ENCODE measurements at places on chromosomes 2 and 18.

DNA sequence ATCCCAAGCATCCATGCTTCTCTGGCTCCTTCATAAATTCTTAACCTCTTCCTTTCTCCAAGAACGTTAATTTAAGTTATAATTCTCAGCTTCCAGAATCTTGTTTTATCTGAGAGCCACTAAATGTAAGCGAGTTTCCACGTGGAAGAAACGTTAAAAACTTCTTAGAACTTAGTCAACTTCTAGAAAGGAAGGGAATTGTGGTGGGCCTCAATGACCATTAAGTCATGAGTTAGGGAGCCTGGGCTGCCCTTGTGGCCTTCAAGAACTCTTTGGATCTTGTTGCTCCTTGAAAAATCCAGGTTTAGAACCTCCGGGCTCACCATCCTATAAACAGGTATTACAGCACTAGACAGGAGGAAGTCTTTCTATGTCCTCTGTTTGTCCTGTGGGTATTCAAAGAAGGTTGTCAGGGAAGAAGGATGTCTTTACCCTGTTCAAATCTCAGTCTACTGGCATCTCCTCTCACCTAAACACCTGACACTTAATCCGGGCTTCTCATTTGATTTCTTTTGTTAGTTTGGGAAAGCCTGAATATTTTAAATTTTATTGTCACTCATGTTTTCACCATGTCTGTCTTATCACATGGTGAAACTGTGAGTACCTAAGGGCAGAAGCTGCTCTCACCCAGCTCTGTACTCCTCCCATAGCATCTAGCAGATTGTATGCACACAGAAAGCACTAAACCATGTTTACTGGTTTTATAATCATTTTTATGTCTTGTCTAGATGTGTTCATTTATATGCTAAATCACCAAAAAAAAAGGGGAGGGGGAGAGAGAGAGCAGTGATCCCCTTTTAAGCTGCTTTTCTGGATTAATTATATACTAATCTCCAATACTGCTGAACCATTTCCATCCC is 6.3 kb downstream of the RND3 start:
- no peak for DNase-seq

DNA sequence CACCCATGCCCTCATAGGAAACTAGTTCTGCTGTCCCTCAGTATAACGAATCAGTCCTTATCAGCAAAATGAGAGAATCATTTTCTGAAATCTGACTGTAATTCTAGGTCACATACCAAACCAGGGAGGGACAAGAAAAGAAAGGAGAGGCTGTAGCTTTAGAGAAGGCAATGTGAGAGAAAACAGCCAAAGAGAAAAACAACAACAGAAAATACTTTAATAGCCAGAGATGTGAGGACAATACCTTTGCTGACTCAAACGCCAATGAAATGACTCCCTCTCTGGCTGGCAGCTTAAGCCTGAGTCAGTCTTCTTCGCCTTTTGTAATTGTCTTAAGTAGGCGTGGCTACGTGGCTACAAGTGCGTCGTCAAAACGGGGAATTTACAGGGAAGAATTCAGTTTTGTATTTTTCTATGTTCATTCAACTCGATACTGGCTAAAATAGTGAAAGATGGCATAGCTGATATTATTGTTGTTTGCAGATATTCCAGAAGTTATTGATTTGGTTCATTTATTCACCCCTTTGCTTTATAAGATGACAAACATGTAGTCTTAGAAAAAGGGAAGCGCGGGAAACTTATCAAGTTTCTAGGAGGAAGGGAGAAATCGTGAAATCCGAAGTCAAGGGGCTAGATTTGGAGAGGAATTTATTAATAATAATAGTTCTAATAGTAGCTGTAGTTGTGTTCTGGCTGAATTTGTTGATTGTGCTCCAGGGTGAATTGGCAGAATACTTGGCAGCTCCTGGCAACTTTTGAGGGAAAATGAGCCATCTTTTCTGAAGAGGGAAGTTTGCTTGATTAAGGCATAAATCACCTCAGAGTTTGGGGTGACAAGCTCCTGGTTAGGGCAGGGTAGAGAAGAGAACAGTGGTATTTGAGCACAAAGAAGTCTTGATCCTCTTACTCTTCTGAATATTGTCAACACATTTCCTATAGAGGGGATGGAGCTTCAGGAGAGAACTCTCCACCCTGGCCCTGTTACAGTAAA is at the start of gene IL1A:
Gene IL1A (minus strand): TSS at position 295 of the 991 bp plus-strand sequence. CDS start 723 bp downstream, outside the sequence.
- DNase-seq: no peak

- no peak for DNase-seq
Measured at GRCh38 chr2:173667014-173667413, 298.2 kb downstream of the SP3 start.

DNA sequence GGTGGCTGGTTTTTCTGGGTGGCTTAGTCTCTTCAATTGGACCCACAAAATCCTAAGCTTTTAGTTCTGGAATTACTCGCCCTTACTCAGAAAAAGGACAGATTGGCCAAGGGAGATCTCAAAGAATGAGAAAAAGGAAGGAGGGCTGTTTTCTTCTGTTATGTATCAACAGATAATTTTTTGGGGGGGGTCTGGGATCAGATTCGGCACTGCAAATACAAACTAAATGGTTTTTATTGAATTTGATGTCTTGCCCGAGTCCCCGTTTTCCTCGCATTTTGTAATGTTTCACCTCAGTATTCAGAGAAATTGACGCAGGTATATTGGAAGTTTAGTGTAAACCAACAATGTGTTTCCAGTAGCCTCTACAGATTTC is 762 bp downstream of the YIPF4 start:
- no peak for DNase-seq

DNA sequence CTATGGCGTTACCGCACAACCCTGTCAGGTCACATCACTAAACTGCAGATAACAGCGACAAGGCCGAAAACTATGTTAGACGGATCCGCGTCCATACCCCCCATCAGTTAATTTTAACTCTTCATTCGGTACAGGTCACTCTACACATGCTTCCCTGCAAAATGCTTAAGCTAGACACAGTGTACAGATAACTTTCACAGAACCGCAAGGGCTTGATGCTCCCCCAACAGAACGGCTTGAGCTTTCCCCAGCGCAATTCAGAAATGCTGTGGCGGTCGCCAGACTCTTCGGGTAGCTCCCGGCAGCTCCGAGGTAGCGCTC is 283 bp upstream of the RBBP8 start:
- DNase-seq: no peak

DNA sequence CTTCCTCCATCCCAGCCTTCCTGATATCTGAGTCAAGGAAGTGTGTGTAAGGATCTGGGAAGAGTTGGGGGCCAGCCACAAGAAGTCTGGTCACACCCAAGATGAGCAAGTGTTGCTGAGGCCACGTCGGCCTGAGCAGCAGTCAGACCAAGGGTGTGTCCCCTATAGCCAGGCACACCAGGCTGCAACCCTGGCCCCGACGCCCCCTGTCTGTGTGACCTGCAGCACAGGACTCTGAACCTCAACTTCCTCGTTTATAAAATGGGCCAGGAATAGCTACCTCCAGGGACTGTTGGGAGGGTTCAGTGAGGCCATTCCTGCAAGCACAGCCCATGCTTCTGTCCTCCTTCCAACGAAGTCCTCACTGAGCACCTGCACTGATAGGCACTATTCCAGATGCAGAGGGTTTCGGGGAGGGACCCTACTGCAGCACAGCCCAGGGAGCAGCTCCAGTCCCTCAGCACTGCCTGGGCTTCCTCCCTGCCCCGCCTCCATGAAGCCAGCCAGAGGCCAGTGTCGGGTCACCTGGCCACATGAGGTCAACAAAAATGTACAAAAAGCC is 13.3 kb downstream of the LIMS2 start:
- peak; percentile 64 for DNase-seq

DNA sequence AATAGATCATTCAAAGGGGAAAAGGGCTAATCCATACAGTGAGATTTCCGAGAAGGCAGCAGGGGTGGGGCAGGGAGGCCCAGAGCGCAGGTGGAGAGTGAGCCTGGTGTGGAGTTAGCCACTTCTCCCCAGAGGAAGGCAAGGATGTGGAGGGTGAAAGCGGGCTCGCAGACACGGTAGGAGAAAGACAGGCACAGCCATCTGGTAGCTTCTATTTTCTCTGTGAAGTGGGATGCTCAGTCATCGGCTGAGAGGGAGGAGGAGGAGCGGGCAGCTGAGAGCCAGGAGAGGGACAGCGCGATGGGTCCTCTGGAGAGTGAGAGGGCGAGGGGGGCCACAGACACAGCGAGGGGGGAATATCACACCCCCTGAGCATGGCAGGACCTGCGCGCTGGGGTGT is 153.3 kb upstream of the NDUFV2 start:
- DNase-seq: no peak

- no peak for DNase-seq
Measured at GRCh38 chr18:45761512-45762114, 37.6 kb downstream of the SLC14A1 start.

- DNase-seq: peak; percentile 17
Measured at GRCh38 chr2:146764301-146764700, 1080.5 kb upstream of the ACVR2A start.

- DNase-seq: no peak
Measured at GRCh38 chr18:3513481-3513880, 63.5 kb downstream of the TGIF1 start.

DNA sequence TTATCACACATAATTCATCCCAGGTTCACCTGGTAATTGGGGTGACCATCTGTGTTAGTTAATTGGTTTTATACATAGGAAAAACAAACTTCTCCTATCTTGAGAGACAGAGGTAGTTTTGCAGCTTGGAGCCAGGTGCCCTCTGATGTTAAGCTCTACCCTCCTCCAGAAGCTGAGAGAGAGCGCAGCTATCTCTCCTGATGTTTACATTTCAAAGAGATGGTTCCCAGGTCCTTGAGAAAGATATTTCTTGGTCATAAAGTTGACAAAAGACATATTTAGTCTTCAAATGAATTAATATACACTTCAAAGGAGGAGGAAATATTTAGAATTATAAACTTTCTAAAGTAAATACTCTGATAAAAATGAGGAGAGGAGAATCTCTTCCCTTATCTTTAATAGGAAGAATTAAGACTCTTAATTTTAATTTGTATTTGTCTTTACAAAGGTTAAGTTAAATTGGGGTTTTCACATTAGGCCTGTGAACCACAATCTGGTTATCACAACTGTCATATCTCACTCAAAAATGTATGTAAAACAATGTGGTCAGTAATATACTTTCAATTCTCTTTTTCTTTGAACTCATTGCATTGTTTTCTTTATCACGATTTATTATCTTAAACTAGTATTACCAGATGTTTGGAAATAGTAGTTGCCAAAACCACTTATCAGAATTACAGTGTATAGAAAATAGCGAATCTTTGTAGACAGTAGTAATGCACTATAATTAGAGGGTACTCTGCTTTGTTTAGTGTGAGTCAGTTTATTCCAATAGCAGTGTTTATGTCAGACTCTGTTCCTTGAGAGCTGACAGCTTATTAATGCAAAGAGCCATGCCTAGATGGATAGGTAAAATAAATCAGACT is 26.8 kb downstream of the SERPINB4 start:
- DNase-seq: no peak

GRCh38 chr18:21444465-21445212 is 155.9 kb downstream of the ESCO1 start:
- peak; percentile 14 for DNase-seq

DNA sequence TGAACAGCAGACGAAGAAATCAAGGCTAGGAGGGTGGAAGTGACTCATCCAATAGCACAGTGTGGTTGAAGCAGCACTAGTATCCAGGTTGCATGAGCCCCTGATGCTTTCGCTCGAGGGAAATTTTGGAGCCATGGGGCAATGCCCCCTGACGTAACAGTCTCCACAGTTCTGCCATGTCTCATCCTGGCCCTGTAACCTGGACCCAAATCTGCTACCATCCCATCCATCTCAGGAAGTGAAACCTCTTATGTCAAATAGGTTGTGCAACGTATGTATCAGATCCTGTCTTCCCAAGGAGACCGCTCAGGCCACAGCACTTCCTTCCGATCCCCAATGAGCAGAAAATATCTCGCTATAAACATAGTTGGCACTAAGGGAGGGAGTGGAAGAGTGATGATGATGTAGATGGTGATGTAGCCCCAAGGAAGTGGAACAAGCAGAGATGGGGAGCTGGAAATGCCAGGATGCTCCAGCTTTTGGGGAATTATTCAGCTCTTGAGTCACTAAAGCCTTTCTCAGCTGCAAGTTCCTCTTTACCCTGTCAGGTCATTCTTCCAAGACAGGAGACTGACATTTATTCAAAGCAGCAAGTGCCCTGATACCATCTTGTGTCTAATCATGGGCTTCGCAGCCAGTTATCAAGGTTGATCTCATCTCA is 3.0 kb upstream of the IL1B start:
- DNase-seq: no peak

- DNase-seq: peak; percentile 15
Measured at GRCh38 chr2:131413148-131413747, 49.3 kb upstream of the RAB6D start.

- no peak for DNase-seq
Measured at GRCh38 chr2:11672407-11672806, 2.4 kb upstream of the NTSR2 start.

DNA sequence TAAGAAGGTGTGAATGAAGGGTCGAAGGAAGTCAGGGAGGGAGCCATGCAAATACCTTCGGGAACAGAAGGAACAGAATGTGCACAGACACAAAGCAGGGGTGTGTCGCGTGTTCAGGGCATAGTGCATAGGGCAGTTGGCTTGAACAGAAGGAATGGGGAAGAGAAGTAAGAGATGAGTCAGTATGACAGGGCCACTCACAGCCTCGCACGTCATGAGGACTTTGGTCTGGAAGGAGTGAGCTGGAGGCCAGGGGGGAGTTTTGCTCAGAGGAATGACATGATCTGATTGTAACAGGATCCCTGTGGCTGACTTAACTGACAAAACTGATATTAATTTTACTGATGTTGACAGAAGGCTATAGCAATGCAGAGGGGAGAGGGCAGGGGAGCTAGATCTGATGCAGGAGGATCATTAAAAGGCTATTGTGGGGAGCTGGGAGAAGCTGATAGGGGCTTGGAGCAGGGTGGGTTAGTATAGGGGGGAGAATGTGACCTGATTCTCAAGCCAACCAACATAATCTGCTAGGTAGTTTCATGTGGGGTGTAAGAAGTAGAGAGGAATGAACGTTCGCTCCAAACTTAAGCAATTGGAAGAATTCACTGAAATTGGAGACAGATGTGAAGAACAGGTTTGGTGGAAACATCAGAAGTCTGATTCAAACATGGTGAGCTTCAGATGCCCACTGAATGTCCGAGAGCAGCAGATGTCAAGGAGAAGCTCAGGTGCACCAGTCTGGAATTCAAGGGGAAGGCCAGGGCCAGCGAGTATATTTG is 60.4 kb upstream of the COPS8 start:
- DNase-seq: no peak

DNA sequence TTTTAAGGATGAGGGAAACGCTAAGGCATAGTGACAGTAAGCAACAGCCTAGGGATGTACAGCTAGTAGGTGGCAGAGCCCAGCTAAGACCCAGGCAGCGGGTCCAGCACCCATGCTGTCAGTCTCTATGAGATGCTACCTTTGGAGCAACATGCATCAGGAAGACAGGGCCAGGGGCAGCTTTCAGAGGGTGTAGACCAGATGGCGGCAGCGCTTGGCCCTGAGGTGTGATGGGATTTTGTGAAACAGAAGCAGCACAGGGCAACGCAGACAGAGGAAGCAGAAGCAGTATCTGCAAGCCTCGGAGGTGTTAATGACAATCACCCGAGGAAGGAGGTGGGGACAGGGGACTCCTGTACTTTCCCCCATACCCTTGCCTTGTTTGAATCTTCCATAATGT is 43.2 kb downstream of the SDC1 start:
- no peak for DNase-seq
